ENCODE measurements at places on chromosomes 2 and 18.

DNA sequence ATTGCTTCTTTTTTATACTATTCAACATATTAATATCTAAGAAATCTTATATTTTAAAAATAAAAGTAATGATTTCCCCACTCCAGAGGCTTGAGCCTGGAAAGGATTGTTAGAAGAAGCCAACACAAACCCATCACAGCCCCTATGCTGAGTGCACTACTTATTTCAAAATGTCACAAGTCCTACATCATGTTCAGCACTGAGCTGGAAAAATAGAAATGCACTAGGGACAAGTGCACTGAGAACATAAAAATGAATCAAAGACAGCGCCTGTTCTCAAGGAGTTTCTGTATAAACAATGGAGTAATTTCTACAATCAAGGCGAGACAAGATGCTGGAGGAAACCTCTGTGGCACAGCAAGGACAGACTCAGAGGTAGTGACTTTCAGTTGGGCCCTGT is 155.0 kb downstream of the TXNL1 start:
- no peak for DNase-seq

- DNase-seq, result no peak
Measured at GRCh38 chr2:24768013-24768412, 25.2 kb downstream of the PTRHD1 start.

DNA sequence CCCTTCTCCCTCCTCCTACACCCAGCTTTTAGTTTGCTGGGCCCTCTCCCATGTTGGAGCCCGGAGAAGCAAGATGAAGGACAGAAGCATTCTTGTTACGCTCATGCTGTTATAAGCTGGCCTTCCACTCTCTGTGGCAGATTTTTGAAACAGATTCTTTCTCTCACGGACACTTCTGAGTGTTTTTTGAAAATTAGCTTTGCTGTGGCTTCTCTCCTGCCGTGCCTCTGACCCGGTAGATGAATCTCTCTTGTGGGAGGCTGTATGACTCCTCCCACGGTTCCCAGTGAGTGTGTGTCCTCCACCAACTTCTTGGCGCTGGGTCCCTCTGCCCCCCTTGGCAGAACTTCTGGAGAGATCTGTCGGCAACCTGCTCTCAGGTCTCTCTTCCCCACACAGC is 269.3 kb upstream of the MYT1L start:
- DNase-seq, result no peak

GRCh38 chr2:172484706-172485105 is 57.3 kb downstream of the ITGA6 start:
- DNase-seq, result no peak

DNA sequence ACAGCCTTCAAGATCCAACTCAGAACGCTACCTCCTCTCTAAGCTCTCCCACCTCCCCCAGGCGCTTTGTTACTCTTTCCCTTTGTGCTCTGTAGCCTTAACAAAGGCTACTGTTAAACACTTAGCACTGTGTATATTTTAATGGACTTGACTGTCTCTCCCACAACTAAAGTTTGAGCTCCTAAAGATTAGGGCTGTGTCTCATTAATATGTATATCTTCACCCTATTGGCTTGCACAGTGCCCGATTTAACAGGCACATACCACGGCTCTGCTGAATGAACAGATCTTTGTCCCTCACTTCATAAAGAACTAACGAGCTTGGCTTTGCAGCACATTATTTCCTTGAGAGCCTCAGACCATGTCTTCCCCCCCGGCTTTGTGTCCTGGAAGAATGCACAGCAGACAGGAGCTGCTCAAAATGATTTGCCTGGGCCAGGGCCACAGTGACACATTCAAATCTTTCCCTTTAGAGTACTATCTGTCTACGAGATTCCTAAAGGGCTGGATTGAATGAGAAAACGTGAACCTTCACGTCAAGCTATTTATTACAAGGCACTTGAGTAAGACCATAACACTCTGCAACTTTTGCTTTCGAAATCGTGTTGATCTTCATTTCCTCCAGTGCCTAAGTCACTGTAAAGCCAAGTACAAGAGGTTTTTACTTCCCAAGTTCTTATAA is 22.1 kb downstream of the ABHD3 start:
- no peak for DNase-seq

DNA sequence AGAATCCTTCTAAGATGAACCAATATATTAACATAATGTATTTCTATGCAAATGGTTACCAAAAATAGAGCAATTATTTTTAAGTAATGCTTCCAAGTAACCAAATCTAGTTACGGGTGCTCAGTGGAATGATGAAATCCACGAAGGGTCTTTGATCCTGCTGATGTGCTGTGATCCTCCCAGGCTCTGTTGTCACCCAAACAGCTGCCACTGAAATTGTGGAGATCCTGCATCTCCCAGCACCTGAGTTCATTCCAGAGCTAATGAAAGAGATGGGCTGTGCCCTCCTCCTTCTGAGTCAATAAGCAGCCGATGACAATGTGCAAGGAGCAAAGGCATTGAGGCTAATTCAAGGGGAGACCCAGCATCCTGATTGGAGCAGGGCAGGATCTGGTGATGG is 362.4 kb upstream of the SOX11 start:
- DNase-seq, result no peak

- DNase-seq, result no peak
Measured at GRCh38 chr2:208039376-208040110, 14.2 kb upstream of the PLEKHM3 start.

DNA sequence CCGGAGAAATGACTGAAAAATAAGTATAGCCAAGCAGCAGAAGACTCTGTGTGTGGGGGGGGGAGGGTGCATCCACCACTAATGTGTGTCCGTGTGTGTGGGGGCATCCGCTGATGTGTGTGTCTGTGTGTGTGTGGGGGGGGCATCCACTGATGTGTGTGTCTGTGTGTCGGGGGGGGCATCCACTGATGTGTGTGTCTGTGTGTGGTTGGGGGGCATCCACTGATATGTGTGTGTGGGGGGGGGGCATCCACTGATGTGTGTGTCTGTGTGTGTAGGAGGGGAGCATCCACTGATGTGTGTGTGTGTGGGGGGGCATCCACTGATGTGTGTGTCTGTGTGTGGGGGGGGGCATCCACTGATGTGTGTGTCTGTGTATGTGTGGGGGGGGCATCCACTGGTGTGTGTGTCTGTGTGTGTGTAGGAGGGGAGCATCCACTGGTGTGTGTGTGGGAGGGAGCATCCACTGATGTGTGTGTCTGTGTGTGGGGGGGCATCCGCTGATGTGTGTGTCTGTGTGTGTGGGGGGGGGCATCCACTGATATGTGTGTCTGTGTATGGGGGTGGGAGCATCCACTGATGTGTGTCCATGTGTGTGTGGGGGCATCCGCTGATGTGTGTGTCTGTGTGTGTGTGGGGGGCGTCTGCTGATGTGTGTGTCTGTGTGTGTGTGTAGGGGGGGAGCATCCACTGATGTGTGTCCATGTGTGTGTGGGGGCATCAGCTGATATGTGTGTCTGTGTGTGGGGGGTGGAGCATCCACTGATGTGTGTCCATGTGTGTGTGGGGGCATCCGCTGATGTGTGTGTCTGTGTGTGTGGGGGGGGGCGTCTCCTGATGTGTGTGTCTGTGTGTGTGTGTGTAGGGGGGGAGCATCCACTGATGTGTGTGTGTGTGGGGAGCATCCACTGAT is 125.0 kb downstream of the NFATC1 start:
- no peak for DNase-seq

DNA sequence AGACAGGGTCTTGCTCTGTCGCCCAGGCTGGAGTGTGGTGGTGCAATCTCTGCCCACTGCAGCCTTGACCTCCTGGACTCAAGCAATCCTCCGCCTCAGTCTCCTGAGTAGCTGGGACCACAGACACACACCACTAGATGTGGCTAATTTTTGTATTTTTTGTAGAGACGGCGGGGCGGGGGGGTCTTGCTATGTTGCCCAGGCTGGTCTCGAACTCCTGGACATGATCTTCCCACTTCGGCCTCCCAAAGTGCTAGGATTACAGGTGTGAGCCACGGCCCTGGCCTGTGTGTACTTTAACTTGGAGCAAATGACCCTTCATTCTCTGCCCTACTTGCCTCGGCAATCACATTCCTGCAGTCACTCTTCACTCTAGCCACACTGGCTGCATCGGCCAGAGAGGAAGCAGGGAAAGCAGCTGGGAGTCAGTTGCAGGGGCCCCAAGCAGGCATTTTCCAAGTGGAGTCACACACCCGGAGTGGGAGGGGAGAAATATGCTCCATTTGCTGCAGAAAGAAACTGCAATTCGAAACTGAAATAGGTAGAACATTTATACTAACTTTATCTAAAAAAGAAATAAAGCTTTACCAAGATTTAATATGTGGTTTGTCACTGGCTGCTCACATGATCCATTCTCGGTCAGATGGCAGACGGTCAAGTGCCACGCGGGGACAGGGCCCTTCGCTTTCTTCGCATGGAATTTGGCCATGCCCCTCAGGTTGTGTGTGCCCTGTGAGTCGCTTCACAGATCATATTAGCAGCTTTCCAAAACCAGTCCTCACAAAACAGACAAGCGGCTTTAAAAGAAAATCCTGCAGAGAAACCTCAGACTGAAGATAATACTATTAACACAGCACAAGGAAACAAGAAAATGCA is 37.1 kb downstream of the FAM161A start:
- DNase-seq, result no peak

- DNase-seq, result no peak
Measured at GRCh38 chr2:229273723-229274338, 2.7 kb upstream of the PID1 start.

DNA sequence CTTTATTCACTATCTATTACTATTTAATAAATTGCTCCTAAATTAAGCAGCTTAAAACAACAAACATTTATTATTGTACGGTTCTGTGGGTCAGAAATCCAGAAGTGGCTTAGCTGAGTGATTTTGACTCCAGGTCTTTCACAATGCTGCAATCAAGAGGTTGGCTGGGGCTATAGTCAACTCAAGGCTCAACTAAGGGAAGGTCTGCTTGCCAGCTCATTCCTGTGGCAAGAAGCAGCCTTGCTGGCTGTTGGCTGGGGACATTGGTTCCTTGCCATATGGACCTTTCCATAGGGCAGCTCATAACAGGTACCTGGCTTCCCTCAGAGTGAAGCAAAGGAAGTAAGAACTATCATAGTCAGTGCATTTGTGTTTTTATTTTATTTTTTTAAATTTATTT is 5.0 kb upstream of the MRPL19 start:
- no peak for DNase-seq

GRCh38 chr2:79981316-79981715 is 323.2 kb downstream of the LRRTM1 start:
- DNase-seq, result no peak

GRCh38 chr2:20669562-20670314 is 2.8 kb downstream of the GDF7 start:
- no peak for DNase-seq

DNA sequence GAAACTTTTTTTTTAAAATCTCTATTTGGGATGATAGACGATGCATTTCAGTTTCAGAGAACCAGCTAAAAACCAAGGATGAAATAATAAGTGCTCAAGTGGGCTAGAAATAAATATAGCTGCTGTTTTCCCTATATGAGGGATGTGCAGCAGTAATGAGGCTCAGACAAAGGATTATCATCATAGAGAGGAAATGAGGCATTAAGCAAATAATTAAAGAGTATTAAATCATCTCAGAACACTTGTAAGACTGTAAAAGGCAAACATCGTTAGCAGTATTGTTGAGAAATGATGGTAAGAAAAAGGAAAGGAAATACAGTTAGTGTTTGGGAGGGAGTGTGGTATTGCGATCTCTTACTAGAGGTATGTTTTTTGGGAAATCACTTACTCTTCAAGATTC is 233.5 kb downstream of the TGIF1 start:
- no peak for DNase-seq

- no peak for DNase-seq
Measured at GRCh38 chr2:101921319-101921952, 70.3 kb upstream of the IL1R2 start.

GRCh38 chr18:41721103-41721790 is 233.8 kb upstream of the PIK3C3 start:
- DNase-seq, result no peak

DNA sequence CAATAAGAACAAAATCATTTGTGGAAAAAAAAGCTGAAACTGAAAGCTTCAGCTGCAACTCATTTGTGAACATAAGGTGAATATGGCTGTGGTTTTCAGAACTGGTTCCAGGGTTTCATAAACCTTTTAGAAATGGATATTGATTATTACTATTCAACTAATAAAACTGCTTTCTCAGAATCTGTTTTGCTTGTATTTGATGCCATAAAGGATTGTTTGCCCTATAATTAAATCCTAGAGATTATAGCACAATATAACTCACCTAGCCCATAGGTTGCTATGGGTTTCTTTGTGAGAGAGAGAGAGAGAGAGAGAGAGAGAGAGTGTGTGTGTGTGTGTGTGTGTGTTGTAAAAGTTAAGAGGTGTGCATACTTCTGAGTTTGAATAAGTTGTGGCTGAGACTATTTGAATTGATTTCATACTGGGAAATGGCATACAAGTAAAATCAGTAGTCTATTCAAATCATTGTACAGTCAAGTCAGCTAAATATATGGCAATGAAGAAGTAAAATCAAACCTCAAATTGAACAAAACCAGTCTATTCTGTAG is 339.2 kb downstream of the ARHGAP15 start:
- DNase-seq, result no peak

All from stimulated activated CD8-positive, alpha-beta memory T cell treated with anti-CD3 and anti-CD28 coated beads, Interleukin-4, amount 100 ng/mL, for 1 hour (primary cell).